IMR-90 (cell line): ENCODE measurements at places on chromosomes 1 and 21. TPM values are rescaled to one million over a fixed set of nuclear protein-coding genes. Genes with fewer than 3 reads are reported as not detected.

- peak overlapping the region; percentile 20 for H3K4me3 ChIP-seq
- DNase-seq = no peak
- peak overlapping the region; percentile 10; the same call in 1 of the 2 replicates for H3K27ac ChIP-seq
- H3K4me1 ChIP-seq = peaks cover 6% of the 10 kb centered on the region
- no peaks in the 10 kb centered on the region for H3K27me3 ChIP-seq
Observed at GRCh38 chr1:94537254-94537653, 4.3 kb downstream of the F3 start.

FHAD1 gene
- polyA plus RNA-seq = not detected in 2 replicates

MORC3 gene
- 11.1 and 14.0 TPM in 2 replicates for polyA plus RNA-seq

GRCh38 chr1:207822124-207822601 lies 70.3 kb downstream of the CD46 start:
- no peaks in the 10 kb centered on the region for H3K36me3 ChIP-seq
- peaks cover 32% of the 10 kb centered on the region for H3K4me1 ChIP-seq
- H3K27ac ChIP-seq = no peak overlapping the region
- no peak overlapping the region for H3K4me3 ChIP-seq

C1orf94 gene
- polyA plus RNA-seq = not detected in 2 replicates
